ENCODE measurements at places on chromosomes 3 and 15.

GRCh38 chr3:148957586-148957985 is 33.8 kb upstream of the GYG1 start:
- DNase-seq, result no peak

DNA sequence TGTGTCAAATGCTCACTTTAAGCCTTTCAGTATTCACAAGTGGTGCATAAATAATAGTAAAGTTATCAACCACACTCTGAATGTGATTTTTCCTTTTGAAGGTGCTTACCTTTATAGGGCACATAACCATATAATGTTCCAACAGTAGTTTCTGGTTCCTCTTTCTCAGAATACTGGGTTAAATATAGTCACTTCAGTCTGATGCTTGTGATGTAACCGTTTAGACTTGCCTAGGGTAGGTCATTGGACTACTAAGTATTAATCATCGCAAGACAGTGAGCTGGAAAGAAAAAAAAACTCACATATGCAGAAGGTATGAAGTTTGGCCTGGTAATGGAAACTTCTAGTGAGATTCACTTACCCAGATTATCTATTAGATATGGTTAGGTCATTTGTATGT is 1.9 kb downstream of the KBTBD8 start:
- no peak for DNase-seq

GRCh38 chr15:64763021-64763420 is 12.4 kb downstream of the RBPMS2 start:
- DNase-seq, result no peak

DNA sequence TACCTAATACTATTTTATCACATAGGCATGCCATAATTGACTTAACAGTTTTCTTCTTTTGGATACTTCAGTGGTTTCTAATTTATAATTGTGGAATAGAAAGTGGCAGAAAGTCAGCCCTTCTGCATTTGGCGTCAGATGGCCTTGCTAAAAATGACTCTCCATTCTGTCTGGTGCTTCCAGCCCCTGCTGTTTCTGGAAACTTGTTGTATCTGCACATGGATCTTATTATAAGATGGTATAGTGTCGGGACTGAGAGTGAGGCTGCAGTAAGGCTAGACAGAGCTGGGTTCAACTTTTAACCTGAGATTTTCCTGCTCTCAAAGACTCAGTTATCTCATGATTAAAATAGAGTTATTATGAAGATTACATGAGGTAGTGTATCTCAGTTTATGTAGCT is 74.8 kb upstream of the WDR72 start:
- no peak for DNase-seq

DNA sequence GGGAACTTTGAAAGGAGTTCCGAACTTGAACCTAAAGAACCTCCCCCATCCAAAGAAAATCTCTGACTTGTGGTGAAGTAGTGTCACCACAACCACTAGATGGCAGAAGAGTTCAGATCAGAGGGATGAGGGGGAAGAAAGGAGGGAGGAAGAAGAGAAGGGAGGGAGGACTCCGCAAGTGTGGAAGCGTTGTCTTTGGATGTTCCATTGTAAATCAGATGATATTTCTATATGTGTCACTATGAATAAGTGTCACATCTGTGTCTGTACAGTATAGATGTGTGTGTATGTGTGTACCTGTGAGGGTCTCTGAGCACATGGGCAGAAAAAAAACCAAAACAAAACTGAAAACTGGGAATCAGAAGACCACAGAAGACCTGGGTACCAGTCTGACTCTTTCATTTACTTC is 16.9 kb downstream of the SLC24A1 start:
- no peak for DNase-seq

DNA sequence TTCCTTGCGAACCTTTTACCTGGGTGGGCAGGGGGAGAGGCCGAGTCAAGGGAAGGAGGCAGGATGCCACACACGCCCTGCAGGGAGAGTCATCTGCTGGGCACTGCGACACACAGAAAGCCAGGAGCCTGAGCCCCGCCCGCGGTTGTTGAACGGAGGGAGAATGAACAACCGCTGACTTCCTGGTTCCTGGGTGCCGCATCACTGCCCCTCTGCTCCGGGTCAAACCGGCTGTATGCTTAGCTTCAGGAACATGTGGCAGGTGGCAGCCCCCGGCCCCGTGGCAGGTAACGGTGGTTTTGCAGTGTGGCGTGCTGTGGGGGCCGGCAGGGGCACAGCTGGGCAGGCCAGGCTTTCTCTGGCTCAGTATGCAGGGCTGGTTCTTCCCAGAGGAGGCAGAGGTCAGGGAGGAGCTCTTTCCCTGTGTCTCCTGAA is 33.4 kb downstream of the APBA2 start:
- DNase-seq, result no peak

DNA sequence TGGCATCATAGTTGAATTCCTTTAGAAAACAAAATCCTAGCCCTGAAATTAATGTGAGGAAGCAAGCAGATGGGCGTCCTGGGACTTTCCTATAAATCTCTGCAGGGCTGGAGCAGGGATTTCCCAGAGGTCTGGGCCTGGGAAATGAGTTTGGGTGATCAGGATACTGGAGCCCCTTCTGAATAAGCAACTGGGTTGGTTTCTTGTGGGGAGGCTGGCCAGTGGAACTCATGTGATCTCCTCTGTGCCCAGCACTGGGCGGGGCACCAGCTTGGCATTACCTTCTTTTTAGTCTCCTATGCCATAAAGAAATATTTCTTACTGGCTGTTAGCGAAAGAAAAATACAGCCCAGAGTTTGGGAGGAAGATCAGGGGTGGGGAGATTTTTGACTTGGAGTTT is 1.7 kb downstream of the THSD4 start:
- no peak for DNase-seq

- DNase-seq, result no peak
These were observed 23.1 kb upstream of the TXNRD3 start for GRCh38 chr3:126677862-126678503.

DNA sequence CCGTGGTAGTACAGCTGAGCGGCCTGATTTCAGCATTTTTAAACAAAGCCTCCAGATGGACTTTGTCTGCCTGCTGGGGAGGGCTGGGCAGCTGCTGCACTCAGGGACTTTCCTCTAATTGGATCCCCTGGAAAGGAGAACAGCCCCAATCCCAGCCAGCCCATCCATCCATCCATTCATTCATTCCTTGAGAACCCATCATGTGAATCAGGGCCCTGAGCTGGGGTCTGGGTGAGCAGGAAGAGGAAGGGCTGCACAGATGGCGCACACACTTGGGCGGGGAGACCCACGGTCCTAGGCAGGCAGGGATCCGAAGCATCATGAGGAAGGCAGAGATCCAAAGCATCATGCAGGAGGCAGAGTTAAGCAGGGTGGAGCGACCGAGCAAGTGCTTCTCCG is 45.7 kb downstream of the TPRA1 start:
- no peak for DNase-seq

GRCh38 chr3:182165234-182165633 is 453.5 kb downstream of the SOX2 start:
- DNase-seq, result no peak

DNA sequence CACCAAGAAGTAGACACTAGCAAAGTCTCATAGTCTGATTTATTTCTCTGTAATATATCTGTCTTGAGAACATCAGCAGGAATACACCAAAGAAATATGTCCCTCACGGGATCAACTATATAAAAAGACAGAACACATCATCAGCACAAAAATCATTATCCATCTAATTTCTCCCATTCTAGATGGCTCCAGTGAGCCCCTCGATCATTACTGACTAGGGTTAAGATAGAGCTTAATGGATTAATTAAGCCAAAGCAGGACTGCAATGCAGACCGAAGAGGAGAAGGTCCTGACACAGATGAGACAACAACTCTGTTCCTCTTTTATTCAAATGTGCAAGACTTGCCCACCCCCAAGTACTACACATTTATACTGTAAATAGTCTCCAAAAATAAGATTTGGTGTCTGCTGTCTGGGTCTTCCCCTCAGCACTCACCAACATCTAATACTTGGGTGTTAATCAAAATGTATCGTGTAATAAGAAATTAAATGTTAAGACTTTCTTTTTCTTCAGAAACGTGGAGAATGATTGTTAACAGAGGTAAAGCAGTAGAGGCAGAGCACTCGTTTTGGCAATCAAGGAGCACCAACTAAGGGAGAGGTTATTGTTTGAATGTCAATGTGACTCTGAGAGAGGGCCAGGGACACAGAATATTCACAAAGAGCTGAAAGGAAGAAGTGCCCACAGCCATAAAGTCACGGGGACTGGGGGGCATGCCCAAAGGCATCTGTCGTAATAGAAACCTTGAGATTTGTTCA is 133.6 kb downstream of the TIGIT start:
- no peak for DNase-seq

- DNase-seq, result no peak
These were observed 31.6 kb upstream of the VPS39 start for GRCh38 chr15:42239528-42240182.

- DNase-seq, result no peak
These were observed 64.4 kb downstream of the TRIM71 start for GRCh38 chr3:32882189-32882588.

GRCh38 chr3:58639001-58639400 is 27.6 kb downstream of the FAM3D start:
- DNase-seq, result no peak

DNA sequence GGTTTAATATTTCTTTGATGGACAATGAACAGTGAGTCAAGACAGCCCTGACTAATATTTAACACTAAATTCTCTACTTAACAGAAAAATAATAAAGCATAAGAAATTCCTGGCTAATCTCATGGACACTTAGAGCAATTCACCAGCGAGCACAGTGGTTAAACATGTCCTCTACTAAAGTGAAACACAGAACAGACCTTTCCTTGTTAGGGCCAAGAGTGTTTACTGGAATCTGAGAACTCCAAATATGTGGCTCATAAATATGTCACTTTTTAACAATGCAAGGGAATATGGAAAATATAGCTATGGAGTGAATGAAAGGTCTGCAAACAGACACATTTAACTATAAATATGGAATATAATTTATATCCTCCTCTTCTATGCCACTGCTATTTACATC is 18.6 kb upstream of the IGSF10 start:
- no peak for DNase-seq

DNA sequence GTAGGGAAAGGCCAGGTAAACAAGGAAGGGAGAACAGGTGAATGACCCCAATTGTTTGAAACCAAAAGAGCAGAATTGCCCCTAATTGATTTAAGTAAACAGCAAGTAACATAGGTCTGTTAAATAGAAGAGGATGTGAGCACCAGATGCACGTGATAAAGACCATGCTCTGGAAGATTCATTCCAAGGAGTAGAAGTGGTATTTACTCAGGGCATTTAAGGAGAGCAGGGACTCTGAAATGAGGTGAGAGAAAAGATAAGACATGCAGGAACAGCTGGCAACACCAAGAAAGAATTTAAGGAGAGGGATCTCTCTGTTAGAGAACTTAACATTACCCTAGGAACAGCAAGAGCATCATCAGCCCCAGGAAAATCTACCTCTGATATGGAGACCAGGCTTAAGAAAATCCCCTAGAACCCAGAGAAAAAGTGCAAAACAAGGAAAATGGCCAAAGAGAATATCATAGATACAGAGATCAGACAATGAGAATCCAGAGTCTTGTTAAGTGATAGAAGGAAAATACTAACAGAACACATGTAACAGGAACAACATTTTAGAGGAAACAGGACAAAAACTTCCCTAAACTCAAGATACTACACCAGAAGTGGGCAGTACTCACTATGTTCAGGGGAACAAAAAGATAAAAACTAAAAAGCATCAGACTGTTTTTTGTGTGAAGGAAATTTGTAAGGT is 6.4 kb downstream of the NUDT16 start:
- DNase-seq, result no peak
